Psoas muscle (tissue), 8 donors: ENCODE measurements at places on chromosomes 4 and X. TPM values are rescaled to one million over a fixed set of nuclear protein-coding genes. Genes with fewer than 3 reads are reported as not detected.

GRCh38 chr4:98262431-98262830, 1.2 kb downstream of the RAP1GDS1 start:
- no peak for DNase-seq

- no peak for DNase-seq
Observed at GRCh38 chr4:40333921-40334352, 1.2 kb upstream of the CHRNA9 start.

GRCh38 chrX:74464722-74465121, 43.4 kb downstream of the SLC16A2 start:
- DNase-seq = no peak

GRCh38 chrX:9383655-9384054, 81.2 kb upstream of the TBL1X start:
- DNase-seq = no peak

- DNase-seq = no peak
Observed at GRCh38 chr4:134905061-134905460, 703.5 kb upstream of the PABPC4L start.

HS3ST1 gene
- 0.06 TPM for total RNA-seq

- no peak for DNase-seq
Observed at GRCh38 chr4:81457921-81458520, 13.7 kb downstream of the RASGEF1B start.

- no peak for DNase-seq
Observed at GRCh38 chrX:134969726-134970125, 21.1 kb upstream of the SMIM10 start.

DNA sequence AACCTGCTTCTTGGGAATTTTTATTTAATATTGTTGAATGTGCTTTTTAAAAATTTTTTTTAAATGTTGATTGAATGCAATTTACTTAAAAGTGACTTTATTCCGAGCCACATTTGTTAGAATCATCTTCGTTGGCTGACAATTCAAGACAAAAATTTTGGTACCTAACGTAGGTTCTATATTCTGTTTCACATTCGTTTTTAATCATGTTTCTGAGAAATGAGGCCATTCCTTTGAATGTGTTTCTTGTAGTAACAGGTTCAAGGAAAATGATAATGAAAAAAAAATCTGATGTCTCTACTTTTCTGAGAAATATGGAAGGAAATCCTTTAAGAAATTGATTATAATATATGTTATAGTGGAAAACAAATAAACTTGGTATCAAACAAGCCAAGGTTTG, 92.3 kb upstream of the DCLK2 start:
- DNase-seq = no peak

DNA sequence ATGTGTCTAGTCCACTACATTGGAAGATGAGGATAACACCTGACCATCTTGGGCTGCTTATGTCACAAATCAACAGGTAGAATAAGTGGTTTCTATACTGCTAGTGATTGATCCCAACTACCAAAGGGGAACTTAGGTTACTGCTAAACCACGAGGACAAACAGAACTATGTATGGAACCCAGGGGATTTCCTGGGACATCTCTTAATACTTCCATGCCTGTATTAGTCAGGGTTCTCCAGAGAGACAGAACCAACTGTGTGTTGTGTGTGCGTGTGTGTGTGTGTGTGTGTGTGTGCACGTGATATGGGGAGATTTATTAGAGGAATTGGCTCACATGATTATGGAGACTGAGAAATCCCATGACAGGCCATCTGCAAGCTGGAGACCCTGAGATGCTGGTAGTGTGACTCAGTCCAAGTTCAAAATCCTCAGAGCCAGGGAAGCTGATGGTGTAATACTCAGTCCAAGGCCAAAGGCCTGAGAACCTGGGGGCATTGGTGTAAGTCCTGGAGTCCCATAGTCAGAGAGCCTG, 16.2 kb upstream of the AFF1 start:
- DNase-seq = no peak

DNA sequence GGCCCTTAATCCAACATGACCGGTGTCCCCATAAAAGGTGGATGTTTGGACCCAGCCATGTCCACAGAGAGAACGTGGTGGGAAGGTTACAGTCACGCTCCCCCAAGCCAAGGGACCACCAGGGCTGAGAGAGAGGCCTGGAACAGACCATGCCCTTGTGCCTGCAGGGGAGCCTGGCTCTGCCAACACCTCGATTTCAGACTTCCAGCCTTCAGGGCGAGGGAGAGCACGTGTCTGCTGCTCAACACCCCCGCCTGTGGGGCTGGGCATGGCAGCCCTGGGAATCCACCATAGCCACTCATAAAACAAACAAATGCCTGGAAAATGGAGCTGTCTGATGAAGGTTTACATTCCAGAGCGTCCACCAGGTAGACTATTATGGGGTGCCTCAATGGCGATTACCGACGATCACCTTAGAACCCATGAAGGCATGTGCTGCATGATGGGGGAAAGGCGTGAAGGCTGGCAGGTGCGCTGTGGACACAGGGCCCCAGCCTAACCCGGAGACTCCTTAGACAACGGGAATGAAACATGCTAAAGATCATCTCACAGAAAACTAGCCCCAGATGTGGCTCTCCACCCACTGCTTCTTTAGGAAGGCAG, 42.3 kb upstream of the HMX1 start:
- no peak for DNase-seq

ZNF157 gene
- total RNA-seq = not detected

MAOA gene
- total RNA-seq = 22.8 TPM

DNA sequence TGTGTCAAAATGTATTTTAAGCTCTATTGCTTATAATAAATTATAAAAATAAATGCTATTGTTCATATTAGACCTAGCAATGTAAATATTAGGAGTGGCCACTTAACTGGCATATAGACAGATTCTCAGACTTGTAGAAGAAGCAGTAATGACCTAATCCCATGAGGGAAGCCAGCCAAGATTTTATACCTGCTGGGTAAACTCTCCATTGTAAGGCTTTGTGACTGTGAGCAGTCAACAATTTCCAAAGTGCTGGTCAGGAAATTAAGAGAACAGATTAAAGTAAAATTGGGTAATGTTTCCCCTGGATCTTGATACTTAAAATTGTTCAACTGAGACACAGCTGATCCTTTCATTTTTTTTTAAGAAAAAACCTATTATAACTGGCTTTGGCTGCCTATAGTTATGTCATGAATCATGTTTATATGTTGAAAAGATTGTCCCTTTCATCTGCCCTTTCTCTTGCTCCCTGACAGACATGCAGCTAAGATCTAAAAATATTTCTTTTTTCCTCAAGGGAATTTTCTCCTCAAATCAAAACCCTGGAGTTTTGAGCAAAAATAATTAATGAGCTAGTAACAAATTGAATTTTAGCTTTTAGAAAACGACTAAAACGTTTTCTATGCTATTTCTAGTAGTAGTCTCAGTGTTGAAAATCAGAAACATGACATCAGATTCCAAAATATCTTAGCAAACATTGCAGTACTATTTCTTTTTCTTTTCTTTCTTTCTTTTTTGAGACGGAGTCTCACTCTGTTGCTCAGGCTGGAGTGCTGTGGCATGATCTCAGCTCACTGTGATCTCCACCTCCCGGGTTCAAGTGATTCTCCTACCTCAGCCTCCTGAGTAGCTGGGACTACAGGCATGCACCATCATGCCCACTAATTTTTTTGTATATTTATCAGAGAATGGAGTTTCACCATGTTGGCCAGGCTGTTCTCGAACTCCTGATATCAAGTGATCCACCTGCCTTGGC, 77.9 kb downstream of the ADGRL3 start:
- DNase-seq = no peak

SSX4 gene
- not detected for total RNA-seq

CSN1S1 gene
- total RNA-seq = not detected

- no peak for DNase-seq
Observed at GRCh38 chr4:98891478-98892337, 37.2 kb downstream of the EIF4E start.

MAOB gene
- total RNA-seq = 42.6 TPM

GRCh38 chr4:123667496-123667895, 270.9 kb downstream of the SPRY1 start:
- DNase-seq = no peak

GATA1 gene
- total RNA-seq = not detected

GRCh38 chr4:8348071-8348470, 78.5 kb downstream of the HTRA3 start:
- no peak for DNase-seq

DNA sequence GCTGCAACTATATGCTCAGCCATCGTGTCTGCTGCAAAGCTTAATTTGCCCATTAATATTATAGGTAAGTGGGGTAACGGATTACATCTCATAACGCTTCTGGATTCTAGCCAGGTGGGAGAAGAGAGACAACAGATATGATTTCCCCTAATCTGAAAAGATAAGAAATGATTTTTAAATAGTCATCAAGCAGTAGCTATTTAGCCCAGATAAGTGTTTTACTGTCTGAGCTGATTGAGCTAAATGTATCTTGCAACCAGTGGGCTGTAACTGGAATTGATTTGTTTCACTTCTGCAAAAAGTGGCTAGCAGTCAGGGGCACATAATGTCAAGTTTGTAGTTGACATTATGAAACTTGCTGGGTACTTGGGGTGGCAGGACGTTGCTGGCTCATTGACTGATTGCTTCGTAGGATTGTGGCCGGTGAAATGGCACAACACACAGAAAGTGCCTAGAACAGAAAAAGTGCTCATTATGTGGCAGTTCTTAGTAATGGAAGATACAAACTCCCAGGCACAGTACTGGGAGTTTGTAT, 18.5 kb downstream of the LAP3 start:
- no peak for DNase-seq

SGMS2 gene
- 9.3 TPM for total RNA-seq

- no peak for DNase-seq
Observed at GRCh38 chr4:125787707-125788106, 473.0 kb downstream of the FAT4 start.
